Anterior cingulate cortex (tissue), 58 donors: ENCODE measurements at places on chromosomes 7 and 10.
A peak's percentile ranks its signal among the peaks of the same experiment; 100 is the strongest.

GRCh38 chr10:62610649-62611229 lies 193.8 kb upstream of the ADO start:
- DNase-seq, result no peak

GRCh38 chr10:61937631-61938351 lies 36.3 kb downstream of the ARID5B start:
- DNase-seq, result no peak

- DNase-seq, result no peak
These were observed 31.2 kb downstream of the CXCL12 start for GRCh38 chr10:44353721-44354120.

GRCh38 chr10:104076743-104077160 lies 8.9 kb downstream of the COL17A1 start:
- DNase-seq, result peak; percentile 62

GRCh38 chr7:34396437-34397064 lies 261.5 kb upstream of the NPSR1 start:
- DNase-seq, result no peak

- DNase-seq, result no peak
These were observed 602.7 kb upstream of the FOXK1 start for GRCh38 chr7:4079366-4079765.

DNA sequence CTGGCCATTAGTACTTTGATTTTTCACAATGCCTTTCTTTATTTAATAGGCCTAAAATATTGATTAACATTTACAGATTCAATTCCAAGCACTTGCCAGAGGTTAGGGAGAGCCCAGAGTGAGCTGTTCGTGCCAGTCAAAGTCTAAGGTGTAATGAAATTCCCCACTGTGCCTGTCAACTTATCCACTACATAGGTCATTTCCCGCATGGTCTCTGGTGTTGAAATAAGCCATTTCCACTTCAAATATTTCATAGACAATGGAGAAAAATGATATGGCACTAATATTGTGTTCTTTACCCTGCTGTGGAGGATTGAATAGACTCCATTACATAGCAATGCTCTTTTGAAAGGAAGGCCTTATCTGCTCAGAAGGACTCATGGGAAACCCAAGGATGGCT lies 978.1 kb upstream of the CELF2 start:
- DNase-seq, result no peak

- DNase-seq, result no peak
These were observed 355.7 kb downstream of the DNAJB6 start for GRCh38 chr7:157692460-157693011.

DNA sequence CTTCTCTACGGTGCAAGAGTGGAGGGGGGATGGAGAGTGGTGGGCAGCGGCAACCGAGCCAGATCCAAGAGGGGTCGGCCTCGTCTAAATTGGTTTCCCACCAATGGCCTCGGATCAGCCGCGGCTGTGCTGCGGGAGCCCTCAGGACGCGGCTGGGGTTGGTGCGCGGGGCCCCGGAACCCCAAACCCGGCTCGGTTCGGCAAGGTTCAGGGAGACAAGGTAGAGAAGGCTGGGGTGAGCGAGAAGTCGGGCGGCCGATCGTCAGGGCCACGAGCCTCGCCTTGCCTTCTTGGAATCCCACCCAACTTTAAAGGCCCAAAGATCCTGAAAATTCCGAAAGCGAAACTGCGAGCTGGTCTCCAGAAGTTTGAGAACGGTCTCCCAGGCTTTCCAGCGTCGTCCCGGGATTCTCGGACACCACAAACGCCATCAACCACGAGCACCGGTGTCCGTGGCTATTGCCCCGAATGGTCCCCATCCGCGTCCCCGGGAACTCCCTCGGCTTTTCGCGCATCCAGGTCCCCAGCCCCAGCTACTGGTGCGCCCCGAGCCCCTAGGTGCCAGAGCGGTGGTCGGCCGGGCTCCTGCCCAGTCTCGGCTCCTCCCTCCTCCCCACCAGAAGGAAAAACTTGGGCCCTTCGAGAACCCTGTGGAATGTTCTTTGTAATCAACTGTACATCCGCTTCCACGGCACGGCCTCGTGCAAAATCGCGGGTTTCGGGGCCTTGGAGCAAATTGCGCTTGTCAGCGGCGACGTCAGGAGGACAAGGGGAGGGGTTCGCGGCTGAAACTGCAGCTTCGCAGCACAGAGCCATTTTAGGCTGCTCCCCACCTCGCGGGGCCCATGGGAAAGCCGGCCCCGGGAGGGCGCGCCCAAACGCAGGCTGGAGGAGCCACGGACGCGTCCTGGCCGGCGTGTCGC lies 3.2 kb downstream of the SFMBT2 start:
- no peak for DNase-seq
